ENCODE measurements at places on chromosomes 4 and X.

DNA sequence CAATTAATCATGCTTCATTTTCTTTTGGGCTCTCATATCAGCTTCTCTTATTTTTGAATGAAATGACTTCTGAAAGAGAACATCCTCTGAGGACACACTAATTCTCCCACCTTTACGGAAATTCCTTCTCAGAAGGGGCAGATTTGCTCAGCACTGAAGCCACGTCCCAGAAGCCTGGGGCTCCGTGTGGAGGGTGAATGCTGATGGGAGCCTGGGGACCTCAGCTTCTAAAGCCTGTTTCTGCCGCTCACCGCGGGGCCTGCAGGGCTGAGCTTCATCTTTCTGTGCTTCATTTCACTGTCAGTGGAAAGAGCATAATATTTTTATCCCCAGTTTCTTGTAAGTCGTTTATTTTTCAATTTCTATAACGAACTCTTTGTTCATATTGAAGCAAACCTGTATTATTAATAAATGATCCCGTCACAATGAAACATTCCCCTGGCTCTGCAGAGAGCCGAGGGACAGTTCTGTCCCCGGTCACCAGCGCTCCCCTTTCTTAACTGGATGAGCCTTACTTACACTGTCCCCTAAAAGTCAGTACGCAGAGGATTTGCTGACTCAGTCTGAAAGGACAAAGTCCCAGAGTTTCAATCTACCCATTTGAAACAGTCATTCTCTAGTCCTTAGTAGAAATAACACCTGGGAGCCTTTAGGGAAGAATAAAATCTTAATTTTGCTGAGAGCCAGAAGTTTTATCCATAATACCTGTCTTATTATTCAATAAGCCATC is 364.6 kb upstream of the FAT1 start:
- no peak for DNase-seq

GRCh38 chr4:129077326-129077725 is 16.0 kb downstream of the SCLT1 start:
- peak; percentile 60 for DNase-seq

GRCh38 chr4:108651014-108651791 is 804 bp downstream of the OSTC start:
- DNase-seq: peak; percentile 72

DNA sequence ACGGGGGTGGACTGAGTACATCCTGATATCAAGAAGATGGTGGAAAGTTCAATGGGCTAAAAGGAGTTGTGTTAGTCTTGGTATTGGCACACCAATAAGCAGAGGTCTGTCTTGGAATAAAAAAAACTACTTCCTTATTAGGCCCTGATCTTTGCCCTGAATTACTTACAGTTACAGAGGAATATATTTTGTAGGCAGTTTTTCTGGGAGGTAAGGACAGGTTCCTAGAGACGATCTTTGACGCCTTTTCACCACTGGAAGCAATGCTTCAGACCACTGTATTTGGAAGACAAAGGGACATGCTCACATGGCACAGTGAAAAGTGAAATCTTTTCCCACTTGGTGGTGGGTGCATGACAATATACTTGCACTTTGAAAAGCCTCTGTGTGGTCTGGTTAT is 618 bp upstream of the XK start:
- no peak for DNase-seq

DNA sequence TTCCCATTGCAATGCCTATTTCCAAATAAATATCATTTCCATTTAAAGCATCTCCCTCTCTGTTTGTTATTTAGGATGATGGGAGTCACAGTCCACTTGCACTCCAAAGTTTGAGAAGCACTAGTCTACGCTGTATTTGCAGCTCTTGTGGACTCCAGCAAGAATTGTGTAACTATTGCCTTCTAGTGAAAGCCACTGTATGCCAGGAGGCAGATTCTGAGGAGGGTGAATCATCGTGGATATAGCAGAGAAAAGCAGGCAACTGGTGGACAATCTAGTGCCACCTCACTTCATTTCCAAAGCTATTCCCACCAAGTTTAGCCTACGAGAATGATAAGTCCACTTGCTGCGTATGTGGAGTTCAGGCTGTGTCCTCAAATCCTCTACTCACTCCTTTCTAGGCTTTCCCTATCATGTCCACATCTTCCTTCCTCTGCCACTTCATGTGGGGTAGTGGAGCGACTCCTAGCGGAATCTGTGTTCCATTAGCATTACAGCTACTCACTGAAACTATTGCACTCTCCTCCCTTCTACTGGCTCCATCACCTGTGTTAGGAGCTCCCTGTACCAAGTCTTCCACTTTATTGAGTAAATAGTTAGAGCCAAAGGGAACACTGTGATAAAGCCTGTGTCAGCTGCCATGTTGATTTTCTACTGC is 501.8 kb upstream of the GALNT7 start:
- no peak for DNase-seq

DNA sequence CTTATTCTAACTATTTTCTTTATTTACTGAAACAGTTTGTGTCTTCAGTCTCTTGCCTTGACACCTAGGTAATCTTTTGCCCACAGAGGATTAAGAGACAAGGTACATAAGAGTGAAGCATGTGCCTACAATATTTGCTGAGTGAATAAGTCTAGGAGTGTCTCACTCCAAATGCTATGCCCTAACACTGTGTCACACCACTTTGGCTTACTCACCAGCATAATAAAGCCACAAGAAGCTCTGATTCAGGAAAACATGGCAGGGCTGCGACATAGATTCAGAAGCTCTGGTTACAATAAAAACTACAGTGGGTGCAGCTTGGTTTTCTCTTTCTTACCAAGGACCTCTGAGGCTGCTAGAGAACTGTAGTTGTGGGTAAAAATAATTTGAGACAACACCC is 127.1 kb downstream of the RBM46 start:
- no peak for DNase-seq

GRCh38 chr4:43680421-43680820 is 768.2 kb downstream of the KCTD8 start:
- DNase-seq: no peak

DNA sequence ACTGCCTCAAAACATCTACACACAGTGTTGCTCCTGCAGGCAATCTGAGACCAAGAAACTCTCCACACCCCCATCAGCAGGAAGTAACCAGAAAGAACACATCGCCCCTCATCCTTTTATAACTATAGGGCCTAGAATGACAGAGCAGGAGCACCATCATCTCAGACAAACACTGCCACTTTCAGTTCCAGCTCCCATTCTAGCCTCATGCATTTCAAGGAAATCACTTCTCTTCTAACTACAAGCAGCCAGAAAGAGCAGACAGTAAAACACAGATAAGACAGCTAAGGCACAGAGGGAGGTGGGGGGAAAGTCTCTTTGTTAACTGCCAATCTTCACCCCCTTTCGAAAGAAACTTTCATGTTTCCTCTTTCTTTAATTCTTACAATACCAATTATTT is 102.6 kb upstream of the TENT5D start:
- no peak for DNase-seq

DNA sequence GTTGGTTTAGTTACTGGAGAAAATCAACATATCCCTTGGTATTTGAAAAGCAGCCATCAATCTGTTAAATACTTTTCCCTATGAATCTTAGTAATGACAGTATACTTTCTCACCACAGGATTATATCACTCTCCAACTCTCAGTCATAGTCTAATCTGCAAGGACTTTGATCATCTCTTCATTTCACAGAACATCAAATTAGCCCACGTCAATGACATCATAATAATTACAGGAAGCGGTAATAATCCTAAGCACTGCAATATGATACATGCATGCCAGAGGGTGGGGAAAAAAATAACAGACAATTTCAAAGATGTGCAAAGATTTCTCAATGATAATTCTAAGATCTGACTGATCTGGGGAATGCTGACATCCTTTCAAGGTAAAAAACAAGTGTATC is 404.1 kb downstream of the GPM6A start:
- DNase-seq: no peak

GRCh38 chrX:31126205-31126604 is 54.4 kb upstream of the FTHL17 start:
- DNase-seq: no peak

GRCh38 chr4:54228056-54228527 is 1.0 kb upstream of the PDGFRA start:
- DNase-seq: peak; percentile 41

GRCh38 chr4:172514011-172514410 is 654.6 kb upstream of the GALNT7 start:
- DNase-seq: no peak

DNA sequence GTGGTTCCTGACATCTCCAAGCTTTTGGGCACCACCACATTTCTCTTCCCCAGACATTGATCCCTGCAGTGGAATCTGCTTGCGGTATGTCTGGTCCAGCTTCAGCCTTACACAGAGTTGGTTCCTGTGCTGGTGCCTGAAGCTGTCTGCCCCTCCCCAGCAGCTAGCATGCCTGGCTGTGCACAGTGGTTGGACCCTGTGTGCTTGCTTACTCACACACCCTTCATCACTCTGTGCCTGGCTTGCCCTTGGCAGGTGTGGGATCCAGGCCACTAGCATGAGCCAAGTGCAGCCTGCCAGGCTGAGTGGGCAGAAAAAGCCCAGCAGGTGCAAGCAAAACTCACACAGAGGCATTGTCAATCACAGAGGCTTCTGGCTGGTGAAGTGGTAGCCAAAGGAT is 473.8 kb downstream of the ACTRT1 start:
- DNase-seq: no peak

GRCh38 chr4:178063568-178063967 is 621.3 kb upstream of the AGA start:
- no peak for DNase-seq

- DNase-seq: no peak
These were observed 26.1 kb downstream of the ARHGEF6 start for GRCh38 chrX:136754651-136755050.

- DNase-seq: no peak
These were observed 419.1 kb upstream of the BOD1L1 start for GRCh38 chr4:14046642-14047041.

DNA sequence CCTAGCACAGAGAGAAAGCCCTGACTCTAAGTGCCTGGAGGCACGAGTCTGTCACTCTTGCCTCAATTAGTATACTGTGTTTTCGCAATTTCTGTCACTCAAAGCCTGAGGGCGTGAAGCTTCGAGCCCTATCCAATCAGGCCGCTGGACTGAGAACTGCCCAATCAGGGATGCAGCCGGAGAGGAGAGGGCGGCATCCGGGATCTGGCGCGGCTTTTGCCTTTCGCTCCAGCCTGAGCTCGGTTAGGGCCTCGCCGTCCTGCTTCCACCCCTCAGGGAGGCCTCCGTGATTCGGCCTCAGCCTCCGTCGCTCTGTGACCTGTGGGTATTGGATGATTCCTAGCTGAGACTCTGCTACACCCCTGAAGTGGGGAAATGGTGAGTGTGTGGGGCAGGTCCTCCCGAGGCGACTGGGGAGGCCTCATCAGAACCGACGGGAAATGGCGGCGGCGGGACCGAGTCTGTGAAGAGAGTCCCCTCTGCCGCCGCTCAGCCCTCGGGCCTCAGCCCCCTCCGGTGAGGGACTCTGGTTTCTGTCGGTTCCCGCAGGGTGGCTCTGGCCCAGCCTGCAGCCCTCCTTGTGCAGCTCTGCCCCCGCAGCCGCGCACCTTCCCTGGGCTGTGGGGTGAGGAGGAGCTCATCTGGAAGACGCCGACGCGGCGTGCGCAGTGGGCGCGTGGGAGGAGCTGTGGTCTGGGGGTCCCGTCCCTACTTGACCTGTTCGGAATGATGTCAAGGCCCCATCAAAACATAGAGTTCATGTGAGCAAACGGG is 48.5 kb downstream of the ZNF141 start:
- DNase-seq: no peak

DNA sequence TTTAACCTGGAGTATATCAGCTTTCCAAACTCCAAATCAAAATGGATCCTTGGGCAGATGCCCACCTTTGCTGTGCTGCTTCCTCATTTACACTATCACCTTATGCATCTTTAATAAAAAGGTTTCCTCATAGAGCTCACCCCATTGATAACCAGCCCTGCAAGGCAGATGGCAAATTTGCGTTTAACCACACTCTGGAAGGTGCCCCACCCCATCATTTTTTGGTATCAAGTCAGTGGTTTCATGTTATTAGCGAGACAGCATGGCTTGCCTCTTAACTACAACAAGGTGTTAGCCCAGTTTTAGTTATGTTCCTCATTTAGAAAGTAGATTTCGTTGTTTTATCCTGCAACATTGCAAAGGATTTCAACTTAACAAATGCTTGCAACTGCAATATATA is 214.0 kb upstream of the WDFY3 start:
- no peak for DNase-seq

DNA sequence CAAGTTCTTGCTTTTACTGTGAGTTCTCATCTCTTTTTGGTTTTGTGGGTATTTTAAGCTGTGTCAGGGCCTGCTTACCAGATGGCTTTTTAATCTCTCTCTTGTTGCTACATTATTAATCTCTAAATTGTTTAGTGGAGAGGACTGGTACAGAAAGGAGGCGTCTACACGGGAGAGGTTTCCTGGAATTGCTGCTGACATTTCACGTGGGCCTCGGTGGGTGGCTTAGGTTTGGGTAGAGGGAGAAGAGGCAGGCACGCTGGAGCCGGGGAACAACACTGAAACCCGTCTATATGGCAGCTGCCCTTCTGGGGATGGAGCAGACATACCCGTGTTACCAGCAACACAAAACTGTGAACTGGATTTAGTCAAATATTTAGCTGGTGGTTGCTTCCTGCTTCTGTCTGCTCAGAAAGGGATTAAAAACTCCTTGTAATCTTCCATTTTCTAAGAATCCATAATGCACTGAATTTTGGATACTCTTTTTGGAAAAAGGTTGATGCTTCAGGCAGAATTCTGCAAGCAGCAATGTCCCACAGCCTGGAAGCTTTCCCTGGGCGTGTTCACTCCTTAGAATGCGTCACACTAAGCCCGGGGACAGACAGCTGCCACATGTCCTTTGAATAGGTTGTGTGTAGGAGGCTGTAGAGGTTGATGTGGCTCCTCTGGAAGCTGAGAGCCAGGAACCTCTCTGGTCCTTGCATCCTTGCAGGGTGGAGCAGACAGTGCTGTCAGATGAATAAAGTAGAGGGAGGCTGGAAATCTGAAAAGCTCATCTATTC is 199.8 kb upstream of the GATB start:
- no peak for DNase-seq

DNA sequence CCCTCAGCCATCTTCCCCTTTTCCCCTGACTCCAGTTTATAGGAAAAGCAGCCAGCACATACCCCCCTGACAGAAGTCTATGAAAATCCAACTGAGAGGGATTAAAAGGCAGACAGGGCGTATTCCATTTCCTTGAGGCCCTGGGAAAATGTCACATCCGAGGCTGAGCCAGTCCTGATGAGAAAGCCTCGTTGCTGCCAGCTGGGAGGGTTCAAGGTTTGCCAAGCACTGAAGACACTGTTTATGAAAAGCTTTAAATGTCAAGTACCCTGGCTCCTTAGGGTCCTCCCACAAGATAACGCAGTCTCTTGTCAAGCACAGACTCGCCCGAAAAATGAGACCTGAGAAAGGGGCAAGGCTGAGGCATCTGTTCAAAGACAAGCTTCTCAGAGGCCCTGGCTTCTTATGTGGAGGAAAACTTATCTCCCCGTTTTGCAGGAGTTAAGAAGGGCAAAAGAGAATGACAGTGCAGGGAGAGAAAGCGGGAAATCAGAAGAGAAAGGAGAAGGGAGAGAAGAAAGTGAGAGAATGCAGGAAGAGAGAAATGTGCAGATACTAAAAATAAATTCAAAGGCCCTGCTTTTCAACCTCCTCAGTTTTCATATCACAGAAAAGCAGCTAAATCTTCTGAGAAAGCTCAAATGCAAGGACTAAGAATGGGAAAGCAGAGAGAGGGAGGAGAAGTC is 44.7 kb downstream of the SCD5 start:
- DNase-seq: no peak

- DNase-seq: no peak
These were observed 94.4 kb downstream of the SHROOM4 start for GRCh38 chrX:50719614-50720013.

Data from inflammatory macrophage treated with lipopolysaccharide for 4 hours (primary cell).